ENCODE measurements at places on chromosomes 1 and 21.

GRCh38 chr1:77063118-77063517 is 156.1 kb downstream of the PIGK start:
- no peak for DNase-seq

- no peak for DNase-seq
These were observed 185.9 kb upstream of the ATP1B1 start for GRCh38 chr1:168920456-168921094.

DNA sequence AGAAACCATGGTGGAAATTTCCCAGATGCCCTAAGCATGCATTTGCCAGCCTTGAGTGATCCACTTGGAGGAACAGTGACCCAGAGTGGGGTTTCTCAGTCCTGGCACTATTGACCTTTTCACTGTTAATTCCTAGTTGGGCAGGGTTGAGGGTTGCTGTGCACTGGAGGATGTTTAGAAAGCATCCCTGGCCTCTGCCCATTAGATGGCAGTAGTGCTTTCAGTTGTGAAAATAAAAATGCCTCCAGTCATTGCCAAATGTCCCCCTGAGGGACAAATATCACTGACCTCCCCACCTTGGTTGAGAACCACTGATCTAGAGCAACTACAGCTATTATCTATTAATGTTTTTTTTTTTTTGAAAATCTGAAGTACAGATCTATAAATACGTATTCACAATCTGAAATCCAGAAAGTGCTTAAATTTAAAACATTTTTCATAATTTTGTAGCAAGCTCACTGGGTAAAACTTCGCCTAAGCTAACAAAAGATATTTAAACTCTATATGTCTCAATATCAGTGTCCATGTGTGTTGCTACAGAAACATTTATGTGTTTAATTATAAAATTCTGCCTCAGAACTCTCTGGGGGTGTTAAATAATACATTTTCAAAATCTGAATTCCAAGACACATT is 27.3 kb downstream of the F3 start:
- no peak for DNase-seq

DNA sequence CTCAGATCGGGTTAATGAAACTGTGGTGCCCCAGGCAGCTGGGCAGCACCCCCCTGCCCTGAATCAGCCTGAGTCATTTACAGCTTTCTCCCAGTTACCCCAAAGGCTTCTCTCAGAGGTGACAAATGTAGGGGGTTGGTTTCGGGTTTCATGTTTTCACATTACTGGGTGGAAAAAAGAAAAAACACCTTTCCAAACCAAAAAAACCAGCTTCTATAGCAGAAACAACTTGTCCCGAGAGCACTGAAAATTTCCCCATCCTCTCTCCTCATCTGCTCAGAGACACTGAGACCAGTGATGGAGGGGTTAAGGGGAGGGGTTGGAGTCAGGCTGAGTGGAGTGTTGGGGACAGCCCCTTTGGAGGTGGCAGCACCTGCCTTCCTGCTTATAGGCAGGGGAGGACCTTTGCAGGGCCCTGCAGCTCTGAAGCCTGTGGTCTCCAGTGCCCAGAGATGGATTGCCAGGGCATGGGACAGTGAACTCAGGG is 15.6 kb downstream of the UTP11 start:
- no peak for DNase-seq

All from GM18507 (cell line).